ENCODE measurements at places on chromosomes 13 and 19.

- DNase-seq: no peak
Measured at GRCh38 chr13:94063848-94064247, 415.6 kb downstream of the DCT start.

DNA sequence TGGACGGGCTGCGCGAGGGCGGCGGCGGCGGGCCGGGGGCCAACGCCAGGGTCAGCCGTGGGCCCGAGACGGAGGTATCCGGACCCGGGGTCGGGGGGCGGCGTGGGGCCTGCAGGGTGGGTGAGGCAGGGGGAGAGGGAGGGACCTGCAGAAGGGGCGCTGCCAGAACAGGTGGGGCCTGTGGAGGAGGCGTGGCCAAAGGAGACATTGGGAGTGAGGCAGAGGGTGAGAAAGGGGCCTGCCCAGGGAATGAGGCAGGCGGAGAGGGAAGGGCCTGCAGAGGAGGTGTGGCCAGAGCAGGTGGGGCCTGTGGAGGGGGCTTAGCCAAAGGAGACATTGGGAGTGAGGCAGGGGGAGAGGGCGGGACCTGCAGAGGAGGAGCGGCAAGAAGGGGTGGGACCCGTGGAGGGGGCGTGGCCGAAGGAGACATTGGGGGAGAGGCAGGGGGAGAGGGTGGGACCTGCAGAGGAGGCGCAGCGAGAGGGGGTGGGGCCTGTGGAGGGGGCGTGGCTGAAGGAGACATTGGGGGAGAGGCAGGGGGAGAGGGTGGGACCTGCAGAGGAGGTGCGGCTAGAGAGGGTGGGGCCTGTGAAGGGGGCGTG is 4.2 kb downstream of the PRR36 start:
- no peak for DNase-seq

DNA sequence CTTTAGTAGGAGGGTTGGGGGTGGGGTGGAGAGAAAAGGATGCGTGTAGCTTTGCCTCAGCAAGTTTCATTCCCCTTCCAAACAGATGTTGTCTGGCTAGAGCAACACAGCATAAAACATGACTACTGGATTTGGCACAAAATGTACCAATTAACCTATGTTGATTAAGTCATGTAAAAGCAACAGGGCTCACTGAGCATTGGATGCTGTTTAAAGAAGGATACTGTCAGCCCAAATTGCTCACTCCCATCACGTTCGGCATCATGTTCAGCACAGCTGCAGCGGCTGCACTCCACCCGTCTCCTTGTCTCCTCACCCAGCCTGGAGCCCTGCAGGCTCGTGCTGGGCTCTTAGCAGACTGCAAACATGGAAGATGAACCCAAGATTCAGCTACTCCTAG is 77.5 kb downstream of the DLEU7 start:
- DNase-seq: no peak

GRCh38 chr19:6417713-6418561 is 6.7 kb downstream of the KHSRP start:
- DNase-seq: no peak

- DNase-seq: no peak
Measured at GRCh38 chr19:11064831-11065303, 24.4 kb upstream of the LDLR start.

GRCh38 chr13:47853236-47853635 is 147.8 kb downstream of the SUCLA2 start:
- DNase-seq: no peak

Measured in activated T-cell treated with anti-CD3 and anti-CD28 coated beads, Interleukin-2, amount 50 U/mL, for 24 hours (primary cell).